ENCODE measurements at places on chromosomes 5 and 9.

- no peak for DNase-seq
Observed at GRCh38 chr9:120702075-120702474, 12.2 kb downstream of the MEGF9 start.

DNA sequence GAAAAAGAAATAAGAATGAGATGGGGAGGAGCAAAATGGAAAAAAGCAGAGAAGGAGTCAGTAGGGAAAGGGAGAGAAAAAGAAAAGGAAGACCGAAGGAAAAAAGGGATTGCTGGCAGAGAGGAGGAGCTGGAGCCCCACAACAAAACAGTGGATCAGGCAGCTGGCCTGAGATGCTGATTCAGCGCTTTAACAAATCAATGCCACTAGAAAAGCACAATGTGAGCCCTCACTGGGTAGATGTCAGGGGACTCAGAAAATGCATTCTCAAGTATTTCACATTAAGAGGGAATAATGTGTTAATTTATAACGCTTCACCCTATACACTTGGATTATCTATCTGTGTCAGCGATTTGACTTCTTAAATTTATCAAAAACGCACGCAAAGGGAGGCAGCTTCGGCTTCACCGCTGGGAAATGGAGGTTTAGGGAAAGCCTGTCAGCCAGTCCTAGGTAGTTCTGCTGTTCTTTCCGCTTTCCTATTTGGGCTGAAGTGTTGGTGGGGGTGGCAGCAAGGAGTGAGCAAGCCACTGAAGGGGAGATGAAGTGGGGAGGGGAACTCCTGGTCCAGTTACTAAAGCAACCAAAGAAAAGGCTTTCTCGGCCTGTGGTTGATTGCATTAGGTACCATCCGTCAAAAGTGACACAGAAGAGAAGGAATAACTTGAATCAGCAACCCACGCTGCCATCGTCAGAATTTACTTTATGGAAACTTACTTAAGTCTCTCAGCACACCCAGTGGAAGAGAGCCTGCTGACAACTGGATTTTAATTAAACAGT, 161.6 kb downstream of the BNC2 start:
- no peak for DNase-seq

DNA sequence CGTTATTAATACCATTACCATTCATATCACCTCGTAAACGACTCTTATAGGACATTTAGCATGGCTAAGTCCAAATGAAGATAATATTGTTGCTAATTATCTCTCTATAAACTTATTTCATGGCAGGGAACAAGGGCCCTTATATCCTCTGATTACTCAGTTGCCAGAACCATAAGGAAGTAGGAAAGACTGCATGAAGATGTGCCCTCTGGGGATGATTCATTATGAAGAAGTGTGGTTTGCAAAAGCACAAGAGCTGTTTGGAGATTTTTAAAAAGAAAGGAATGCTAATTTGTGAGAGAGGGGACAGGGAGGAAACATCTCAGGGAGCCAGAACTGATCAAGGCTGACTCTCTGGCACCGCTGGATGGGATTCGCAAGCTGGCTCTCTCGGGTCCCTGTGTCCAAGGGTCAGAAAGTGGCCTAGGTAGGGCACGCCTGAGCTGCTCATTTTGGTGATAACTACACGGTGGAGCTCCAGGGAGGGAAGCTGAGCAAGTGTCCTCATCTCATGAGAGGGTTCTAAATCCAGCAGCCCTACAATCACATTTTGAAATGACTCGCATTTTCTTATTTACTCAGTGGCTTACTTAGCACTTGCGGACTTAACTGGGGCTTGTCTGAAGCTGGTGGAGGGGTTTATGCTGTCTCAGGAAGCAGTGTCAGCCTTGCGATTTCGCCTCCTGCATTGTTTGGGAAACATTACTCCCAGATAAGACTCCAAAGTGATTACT, 136.8 kb downstream of the C5orf15 start:
- DNase-seq, result no peak

GRCh38 chr9:4011054-4011453, 288.8 kb downstream of the GLIS3 start:
- DNase-seq, result no peak

- DNase-seq, result no peak
Observed at GRCh38 chr9:4207881-4208615, 91.8 kb downstream of the GLIS3 start.

DNA sequence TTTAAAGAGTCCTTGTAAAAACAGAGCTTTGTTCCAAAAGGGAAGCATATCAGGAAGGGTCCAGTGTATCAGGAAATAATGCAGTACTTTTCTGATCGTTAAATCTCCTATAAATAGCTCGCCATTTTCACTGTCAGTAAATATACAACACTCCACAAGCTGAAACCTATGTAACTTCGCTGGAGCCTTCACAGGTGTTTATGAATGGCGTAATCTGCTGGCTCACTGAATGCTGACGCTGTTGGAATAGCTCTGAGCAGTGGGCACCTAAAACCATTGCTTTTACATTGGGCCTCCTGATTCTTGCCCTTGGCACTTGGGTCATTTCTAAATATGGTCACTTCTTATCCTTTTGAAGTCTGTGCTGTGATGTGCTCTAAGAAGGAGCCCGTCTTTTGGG, 4.3 kb downstream of the SHC3 start:
- DNase-seq, result no peak

DNA sequence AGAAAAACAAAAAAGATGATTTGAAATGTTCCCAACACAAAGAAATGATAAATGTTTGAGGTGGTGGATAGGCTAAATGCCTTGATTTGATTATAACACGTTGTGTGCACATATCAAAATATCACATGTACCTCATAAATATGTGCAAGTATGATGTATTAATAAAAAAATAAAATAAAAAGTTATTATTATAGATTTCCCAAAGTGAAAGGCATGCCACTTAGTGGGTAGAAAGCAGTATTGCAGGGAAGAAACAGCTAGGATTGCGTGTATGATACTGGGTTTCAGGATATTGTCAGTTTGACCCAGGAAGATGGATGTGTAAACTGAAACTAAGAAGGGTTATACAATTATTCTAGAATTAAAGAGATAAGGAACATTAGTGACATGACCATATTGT, 3.6 kb upstream of the TMEM38B start:
- peak; percentile 32 for DNase-seq

DNA sequence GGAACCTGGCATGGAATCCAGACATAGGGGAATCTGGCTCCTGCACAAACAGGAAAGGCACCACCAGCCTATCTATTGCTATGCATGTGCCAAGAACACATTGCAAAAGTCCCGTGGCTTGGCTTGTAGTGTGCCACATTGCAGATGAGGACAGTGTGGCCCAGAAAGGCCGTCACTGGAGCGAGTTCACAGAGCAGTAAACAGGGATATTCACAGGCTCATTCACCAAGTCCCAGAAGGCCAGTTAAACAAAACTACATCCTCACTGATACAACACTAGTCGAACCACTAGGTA, 39.6 kb upstream of the TRIM32 start:
- no peak for DNase-seq

GRCh38 chr5:10352430-10353240, 860 bp upstream of the MARCHF6 start:
- DNase-seq, result peak; percentile 16

GRCh38 chr9:34380034-34380510, 3.4 kb upstream of the MYORG start:
- DNase-seq, result no peak

- no peak for DNase-seq
Observed at GRCh38 chr5:15026011-15026893, 154.7 kb upstream of the ANKH start.
